ENCODE measurements at places on chromosomes 12 and 14.

DNA sequence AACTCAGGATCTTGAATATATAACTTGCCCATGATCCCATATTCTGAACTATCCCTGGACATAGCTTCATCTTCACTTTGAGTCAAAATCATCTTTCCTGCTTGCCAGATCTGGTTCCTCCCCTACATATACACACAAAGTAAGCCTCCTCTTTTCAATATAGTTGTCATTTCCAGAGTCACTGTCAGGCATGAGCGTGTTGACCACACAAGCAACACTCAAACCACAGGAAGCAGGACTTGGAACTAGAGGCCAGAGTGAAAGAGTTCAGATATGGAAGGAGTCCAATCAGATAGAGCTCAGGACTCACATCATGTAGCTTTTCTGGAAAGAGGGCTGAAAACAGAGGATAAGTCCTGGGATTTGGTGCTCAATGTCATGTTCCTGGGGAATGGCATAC is 1140.6 kb downstream of the BCL11B start:
- DNase-seq = no peak

- no peak for DNase-seq
These were observed 212.3 kb downstream of the PPFIA2 start for GRCh38 chr12:81546811-81547210.

GRCh38 chr14:94180655-94181271 is 6.6 kb downstream of the PPP4R4 start:
- no peak for DNase-seq

DNA sequence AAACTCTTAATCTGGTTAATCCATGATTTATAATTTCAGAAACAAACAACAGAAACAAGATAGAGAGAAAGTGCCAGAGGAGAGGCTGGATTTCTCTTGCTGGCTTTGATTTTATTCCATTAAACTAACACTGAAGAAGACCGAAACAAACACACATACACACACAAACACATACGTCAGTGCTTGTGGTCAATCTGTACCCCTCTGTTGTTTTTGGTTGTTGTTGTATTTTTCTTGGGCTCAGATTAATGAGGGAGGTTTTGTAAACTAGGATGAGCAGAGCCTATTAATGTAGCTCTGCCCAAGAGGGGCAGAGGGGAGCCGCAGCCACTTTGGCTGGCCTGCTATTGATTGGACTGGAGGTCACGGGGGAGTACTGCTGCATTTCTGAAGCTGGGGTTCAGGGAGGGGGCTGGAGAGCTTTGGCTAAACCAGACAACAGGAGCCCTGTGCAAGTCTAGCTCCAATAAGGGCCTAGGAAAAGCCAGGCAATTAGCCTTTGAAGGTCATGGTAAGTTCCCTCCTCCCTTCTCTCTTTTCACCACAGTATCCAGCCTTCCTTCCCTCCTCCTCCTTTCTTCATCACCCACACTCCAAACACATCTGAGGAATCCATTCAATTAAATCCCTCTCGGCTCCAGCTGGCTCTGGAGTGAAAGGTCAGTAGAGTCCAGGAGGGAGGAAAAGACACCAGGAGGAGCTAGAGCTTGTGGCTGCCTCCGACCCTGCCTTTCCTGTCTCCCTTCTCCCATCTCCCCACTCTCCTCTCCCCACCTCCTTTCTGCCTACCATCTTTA is 344.1 kb upstream of the LMO3 start:
- DNase-seq = no peak

GRCh38 chr12:103840462-103840875 is 565 bp downstream of the NT5DC3 start:
- no peak for DNase-seq

DNA sequence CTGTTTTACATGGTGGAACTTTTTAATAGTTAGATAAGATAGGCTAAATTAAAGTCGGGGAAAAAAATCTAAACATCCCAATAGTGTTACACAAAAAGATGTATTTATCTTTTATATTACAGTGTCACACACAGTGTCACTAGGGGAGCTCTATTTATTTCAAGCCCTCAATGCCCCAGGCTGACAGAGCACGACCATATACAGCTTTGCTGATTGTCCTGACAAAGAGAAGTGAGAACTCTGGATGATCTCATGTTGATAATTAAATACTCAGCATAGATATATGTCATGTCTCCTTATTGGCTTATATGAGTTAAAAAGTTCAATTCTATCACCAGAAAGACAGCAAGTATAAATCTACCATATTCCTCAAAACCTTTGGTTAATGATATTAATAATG is 594.3 kb downstream of the LRFN5 start:
- DNase-seq = no peak

GRCh38 chr12:116236976-116237375 is 40.5 kb downstream of the MED13L start:
- no peak for DNase-seq

GRCh38 chr12:70576341-70577282 is 60.6 kb downstream of the PTPRB start:
- no peak for DNase-seq

DNA sequence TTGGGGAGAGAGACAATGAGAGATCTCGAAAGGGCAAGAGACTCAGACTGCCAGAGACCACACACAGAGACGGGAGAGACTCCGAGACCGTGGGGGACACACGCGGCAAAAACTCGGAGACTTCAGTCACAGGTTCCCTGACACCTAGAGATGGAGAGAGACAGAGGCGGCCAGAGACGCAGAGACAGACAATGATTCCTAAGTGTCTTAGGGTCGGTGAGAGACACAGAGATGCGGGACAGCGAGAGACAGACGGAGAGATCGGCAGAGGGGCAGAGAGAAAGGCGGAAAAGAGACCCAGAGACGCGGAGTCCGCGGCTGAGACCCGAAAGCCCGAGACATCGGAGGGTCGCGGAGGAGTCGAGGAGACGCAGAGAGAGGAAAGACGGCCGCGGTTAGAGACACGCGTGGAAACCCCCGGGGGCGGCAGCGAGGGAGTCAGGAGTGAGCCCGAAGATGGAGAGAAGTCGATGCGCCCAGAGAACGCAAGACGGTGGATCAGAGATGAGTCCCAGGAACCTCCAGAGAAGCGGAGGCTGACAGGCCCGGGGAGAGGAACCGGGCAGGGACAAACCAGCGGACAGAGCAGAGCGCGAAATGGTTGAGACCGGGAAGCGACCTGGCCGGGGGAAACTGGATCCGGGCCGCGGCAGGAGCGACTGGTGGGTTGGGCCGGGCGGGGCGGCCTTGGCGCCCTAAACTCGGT is 7.8 kb downstream of the LHX5 start:
- DNase-seq = no peak

DNA sequence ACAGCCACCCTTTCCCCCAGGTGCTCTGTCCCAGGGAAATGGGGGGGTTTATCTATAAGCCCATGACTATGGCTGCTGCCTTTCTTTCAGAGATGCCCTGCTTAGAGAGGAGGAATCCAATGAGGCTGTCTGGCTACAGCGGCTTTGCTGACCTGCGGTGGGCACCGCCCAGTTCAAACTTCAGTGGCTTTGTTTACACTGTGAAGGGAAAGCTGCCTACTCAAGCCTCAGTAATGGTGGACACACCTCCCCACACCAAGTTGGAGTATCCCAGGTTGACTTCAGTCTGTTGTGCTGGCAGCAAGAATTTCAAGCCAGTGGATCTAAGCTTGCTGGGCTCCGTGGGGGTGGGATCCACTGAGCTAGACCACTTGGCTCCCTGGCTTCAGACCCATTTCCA is 869.2 kb downstream of the SLC6A15 start:
- DNase-seq = no peak

- DNase-seq = no peak
These were observed 33.3 kb downstream of the KCTD10 start for GRCh38 chr12:109443794-109444193.

- DNase-seq = no peak
These were observed 283.8 kb downstream of the PAWR start for GRCh38 chr12:79406993-79407392.

DNA sequence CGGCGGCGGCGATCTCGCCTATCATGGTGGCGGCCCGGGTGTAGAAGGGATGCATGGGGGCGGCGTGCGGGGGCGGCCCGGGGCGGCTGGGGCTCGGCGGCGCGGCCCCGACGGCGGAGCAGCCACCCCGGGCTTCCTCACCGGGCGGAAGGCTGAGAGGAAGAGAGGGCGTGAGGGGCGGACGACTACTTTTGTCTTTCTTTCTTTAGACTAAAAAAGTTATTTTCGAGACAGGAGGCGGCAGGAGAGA is 240 bp downstream of the BTG1 start:
- no peak for DNase-seq

- DNase-seq = no peak
These were observed 25.1 kb downstream of the SLC4A8 start for GRCh38 chr12:51449580-51450246.

DNA sequence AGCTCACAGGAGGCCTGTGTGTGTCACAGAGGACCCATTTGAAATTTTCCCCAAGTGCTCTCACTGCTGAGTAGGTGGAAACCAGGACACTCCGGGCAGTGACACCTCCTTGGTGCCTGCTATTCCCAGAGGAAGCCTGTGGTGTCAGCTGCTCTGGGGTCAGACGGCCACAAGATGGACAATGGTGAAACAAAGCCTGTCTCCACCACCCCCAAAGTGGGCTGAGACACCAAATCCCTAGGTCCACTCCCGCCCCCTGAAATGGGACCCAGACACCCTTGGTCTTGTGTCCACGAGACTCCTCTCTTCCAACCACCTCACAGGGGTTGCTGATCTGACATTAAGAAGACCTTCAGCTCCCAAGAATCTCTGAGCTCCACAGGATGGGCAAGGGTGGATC is 7.0 kb downstream of the KCNH3 start:
- no peak for DNase-seq
